ENCODE measurements at places on chromosomes 7 and 10. TPM values are rescaled to one million over a fixed set of nuclear protein-coding genes. Genes with fewer than 3 reads are reported as not detected.

DNA sequence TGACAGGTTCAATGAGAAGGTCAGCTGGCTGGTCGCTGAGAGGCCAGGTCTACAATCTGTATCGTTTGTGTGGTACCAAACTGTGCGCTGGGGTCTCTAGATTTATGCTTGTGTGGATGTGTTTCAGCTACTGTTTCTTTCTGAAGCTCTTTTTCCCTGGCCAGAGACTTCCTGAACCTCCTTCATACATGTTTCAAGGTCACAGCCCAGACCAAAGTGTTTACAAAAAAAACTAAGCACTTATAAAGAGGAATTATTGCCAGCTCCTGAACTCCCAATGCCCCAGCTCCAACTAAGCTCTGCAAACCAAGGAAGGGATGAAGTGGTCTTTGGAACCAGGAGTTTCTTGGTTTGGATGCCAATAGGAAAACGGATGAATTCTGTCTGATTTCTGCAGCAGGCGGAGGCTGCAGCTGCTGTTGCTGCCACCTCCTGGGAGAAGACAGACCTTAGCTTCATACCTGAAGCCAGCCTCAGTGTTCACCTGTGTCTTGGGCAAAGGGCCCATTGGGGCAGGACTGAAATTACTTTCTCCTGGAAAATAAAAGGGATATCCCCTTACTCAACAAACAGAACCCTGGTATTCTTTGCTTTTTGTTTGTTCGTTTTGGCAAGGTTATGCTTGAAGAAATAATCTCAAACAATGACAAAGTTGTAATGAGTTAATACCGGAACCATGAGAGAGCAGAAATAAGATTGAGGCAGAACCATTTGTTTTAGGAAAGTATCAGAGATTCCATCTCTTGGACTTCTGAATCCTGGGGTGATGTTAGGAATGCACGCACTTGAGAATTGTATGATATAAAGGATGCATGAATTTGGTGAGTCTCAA is 24.6 kb upstream of the MKLN1 start:
- no peak for DNase-seq

GRCh38 chr10:132739225-132739613 is 46.7 kb downstream of the NKX6-2 start:
- no peak for DNase-seq

PNLIPRP3 gene
- total RNA-seq, result not detected

WDR37 gene
- 9.6 TPM for total RNA-seq

DNA sequence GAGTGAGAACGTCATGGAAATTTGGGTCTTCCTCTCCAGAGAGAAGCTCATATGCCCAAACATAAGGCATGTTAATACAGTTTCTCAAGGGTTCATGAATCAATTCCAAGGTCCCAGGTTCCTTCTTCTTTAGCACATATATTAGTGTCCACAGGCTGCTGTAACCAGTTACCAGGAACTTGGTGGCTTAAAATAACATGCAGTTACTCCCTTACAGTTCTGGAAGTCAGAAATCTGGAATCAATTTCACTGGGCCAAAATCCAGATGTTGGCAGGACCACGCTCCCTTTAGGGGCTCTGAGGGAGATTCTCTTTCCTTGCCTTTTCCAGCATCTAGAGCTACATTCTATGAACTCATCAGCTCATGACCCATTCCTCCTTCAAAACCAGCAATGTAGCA is 64.8 kb downstream of the MRC1 start:
- no peak for DNase-seq

NUTM2B gene
- total RNA-seq, result 0.31 TPM

DNA sequence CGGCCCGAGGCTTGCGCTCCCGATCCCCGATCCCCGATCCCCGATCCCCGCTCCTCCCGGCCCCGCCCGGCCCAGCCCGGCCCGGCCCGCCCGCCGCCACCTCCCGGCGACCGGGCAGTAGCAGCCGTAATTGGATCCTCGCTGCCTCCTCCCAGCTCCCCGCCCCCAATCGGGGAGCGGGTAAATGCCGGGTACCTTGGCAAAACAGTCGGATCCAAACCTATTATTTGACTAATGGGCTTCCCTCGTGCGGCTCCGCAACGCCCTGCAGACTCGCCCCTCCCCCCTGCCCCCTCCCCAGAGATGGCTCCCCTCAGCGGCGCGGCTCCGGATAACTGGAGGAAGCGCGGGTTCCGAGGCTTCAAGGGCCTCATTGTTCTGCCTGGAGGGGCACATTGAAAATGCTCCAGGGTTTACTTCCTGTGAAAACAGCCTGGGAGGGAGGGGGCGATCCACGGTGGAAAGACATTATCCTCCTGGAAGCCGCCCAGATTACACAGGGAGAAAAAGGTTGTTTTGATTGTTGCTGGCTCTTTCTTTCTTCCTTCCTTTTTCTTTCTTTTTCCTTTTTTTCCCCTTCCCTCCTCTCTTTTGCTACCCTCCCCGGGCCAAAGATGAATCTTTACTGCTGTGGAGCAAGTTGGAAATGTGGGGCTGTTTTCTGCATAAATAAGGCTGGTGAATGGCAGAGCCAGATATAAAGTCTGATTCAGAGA is 94.7 kb upstream of the ZMIZ1 start:
- DNase-seq, result peak; percentile 28

CYP3A4 gene
- 0.15 TPM for total RNA-seq

DNA sequence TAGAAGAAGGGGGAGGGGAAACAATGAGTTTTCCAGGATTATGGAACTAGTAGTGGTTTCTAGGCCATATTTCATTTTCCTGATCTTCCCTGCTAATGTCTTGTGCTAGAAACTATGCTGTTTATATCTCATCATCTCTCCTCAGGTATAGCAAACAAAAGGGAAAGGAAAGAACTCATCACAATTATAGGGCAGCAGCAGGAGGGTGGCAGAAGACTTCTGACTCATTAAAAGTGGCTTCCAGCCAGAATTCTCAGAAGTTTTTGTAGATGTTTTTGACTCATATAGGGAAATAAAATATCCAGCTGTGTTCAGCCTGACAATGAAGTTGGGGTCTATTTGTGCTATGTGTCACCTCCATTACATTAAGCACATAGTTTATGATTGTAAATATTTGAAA is 6.5 kb downstream of the AHR start:
- peak; percentile 91 for DNase-seq

GRCh38 chr7:20466543-20467021 is 135.9 kb downstream of the ITGB8 start:
- no peak for DNase-seq

ATOH7 gene
- total RNA-seq, result 0.28 TPM

Measured in Panc1 (cell line).